ENCODE measurements at places on chromosomes 16 and 17. TPM values are rescaled to one million over a fixed set of nuclear protein-coding genes. Genes with fewer than 3 reads are reported as not detected.

MYH2 gene
- total RNA-seq: not detected

ZNF423 gene
- total RNA-seq: not detected

EFNB3 gene
- not detected for total RNA-seq

NUBP2 gene
- 55.6 TPM for total RNA-seq

MARCHF10 gene
- total RNA-seq: not detected

NAGS gene
- total RNA-seq: 0.20 TPM

SLC25A19 gene
- 45.8 TPM for total RNA-seq

KRTAP2-2 gene
- not detected for total RNA-seq

BICDL2 gene
- total RNA-seq: 0.23 TPM

GGT6 gene
- not detected for total RNA-seq

RCVRN gene
- not detected for total RNA-seq

KRTAP4-6 gene
- not detected for total RNA-seq

FBXO39 gene
- 1.6 TPM for total RNA-seq

VTN gene
- total RNA-seq: 0.23 TPM

ACSM2A gene
- not detected for total RNA-seq

KRT32 gene
- not detected for total RNA-seq

All from T-helper 2 cell treated with Interferon-gamma antibody and Interleukin-4, amounts not matched to agents 100 ng/mL and 5 ng/mL, for 36 hours (primary cell).